ENCODE measurements at places on chromosomes 11 and 22. TPM values are rescaled to one million over a fixed set of nuclear protein-coding genes. Genes with fewer than 3 reads are reported as not detected.

DNA sequence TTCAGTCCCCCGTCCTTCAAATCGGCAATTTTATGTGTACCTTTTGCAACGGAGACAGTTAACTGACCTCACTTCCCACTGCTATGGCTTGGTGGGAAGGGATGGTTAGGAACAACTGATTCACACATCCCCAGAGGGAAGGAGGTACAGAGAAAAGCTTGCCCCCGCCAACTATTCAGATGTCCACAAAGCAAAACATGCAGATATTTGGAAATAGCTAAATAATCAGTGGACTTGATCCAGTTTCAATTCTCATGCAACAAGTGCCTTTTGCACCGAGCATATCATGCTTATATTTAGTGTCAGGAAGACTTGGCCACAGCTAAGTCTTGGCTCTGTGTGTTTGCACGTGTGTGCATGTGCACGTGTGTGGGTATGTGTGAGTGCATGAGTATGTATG, 144.6 kb downstream of the SNX19 start:
- no peak for DNase-seq

Gene BEST1
- 0.21 TPM for total RNA-seq

GRCh38 chr22:37827056-37827455, 3.9 kb downstream of the GALR3 start:
- no peak for DNase-seq

Gene ISX
- total RNA-seq = not detected

- DNase-seq = no peak
These were observed 174.0 kb upstream of the MTMR2 start for GRCh38 chr11:96097844-96098421.

GRCh38 chr11:46686886-46687795, 13.3 kb downstream of the ARHGAP1 start:
- no peak for DNase-seq

DNA sequence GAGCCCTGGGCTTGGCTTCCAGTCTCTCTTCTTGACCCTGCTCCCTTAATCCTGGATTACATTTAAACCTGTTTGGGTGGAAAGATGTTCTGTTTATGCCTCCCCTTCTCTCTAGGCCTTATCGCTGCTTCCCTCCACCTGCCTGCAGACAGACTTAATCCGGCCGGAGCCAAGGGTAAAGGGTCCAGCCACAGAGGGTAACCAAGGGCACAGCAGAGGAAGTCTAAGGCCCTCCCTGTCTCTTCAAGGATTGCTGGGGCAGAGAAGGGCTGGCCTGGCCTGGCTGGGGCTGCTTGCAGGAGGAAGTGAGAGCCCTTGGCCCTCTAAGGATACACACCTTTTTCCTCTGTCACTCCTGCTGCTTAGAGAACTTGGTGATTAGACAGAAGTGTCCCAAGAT, 2.1 kb downstream of the GAL3ST3 start:
- DNase-seq = no peak

DNA sequence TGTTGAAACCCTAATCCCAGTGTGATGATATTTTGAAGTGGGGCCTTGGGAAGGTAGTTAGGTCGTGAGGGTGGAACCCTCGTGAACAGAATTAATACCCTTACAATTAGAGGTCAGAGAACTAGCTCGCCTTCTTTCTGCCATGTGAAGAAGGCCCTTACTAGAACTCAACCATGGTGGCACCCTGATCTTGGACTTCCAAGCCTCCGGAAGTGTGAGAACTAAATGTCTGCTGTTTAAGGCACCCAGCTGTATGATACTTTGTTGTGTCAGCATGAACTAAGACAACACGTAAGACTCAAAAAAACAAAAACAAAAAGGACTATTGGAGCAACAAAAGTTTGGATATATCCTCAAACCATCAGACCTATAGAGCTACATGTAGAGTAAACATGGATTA, 52.0 kb downstream of the TMEM123 start:
- DNase-seq = no peak

Gene CEP126
- total RNA-seq = 9.1 TPM

Gene FAM227A
- 1.9 TPM for total RNA-seq

Gene KCNK4
- total RNA-seq = 0.44 TPM

Gene SCARF2
- 20.1 TPM for total RNA-seq

- DNase-seq = no peak
These were observed 67.4 kb downstream of the SPECC1L start for GRCh38 chr22:24337894-24338645.

- DNase-seq = no peak
These were observed 2.0 kb downstream of the MRGPRF start for GRCh38 chr11:69010964-69011623.

DNA sequence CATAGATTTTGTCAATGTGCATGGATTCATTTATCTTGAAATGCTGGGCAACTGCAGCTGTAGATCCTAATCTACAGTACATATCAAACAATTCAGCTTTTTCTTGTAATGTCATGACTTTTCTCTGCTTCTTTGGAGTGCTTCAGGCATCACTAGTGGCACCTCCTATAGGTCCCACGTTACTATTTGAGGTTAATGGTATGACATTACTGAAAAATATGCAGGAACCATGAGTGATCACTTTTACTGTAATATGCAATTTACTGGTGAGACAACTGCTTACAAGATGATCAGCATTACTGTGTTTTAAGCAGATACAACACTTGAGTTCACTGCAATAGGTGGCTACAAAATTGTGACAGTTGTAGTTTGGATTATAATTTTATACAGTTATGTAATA, 3.0 kb downstream of the CENATAC start:
- DNase-seq = no peak

Data from endothelial cell of umbilical vein (primary cell).